Naive thymus-derived CD8-positive, alpha-beta T cell (primary cell): ENCODE measurements at places on chromosomes 5 and 9.

GRCh38 chr9:89388084-89388867 is 70.0 kb downstream of the SECISBP2 start:
- no peak for DNase-seq

DNA sequence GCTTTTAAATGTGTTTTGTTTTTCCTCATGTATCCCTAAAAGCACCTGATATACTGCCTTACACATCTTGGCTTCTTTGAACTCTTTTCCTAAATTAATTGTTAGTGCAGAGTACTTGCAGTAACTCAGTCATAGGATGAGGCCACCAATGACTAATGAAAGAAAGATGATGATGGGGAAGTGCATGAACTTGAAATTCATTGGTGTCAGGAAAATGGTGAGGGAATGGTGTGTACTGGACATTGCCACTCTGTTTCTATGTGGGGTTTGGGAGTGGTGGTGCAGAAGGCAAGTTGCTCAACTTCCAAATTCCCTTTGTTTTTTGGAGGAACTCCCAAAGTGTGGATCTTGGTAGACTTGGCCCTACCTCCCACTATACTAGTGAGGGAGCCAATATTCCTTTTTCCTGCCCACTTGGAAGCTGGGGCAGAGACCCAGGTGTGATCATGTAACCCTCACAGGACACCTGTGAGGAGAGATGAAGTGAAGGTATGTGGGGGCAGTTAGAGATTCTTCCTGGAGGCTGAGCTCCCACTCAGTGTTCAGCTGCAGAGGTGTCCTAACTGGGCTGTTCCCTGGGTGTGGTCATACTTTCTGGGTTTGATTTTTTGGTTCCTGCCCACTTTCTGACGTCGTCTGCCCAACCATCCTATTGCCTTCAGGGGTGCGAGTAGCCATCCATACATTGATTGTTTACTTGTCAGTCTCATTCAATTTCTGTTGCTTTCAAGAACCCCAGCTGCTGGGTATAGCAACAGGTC is 298.5 kb downstream of the MAST4 start:
- no peak for DNase-seq

GRCh38 chr9:125926936-125927335 is 179.8 kb downstream of the PBX3 start:
- DNase-seq, result no peak

DNA sequence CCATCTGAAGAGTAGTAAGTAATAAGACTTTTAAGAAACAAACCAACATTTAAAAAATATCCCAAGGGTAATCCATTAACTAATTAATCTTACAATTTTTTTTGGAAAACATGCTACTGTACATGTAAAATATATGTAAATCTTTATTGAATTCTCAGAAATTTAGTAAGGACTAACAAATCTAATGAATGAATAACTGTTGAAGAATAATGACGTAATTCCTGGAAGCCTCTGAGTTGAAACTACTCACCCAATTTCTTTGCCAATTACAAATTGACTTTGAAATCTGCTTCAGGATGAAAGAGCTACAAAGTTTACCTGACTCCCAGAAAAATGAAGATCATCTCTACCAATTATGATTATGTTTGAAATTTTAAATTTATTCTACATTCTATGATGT is 21.1 kb downstream of the FBN2 start:
- DNase-seq, result no peak

DNA sequence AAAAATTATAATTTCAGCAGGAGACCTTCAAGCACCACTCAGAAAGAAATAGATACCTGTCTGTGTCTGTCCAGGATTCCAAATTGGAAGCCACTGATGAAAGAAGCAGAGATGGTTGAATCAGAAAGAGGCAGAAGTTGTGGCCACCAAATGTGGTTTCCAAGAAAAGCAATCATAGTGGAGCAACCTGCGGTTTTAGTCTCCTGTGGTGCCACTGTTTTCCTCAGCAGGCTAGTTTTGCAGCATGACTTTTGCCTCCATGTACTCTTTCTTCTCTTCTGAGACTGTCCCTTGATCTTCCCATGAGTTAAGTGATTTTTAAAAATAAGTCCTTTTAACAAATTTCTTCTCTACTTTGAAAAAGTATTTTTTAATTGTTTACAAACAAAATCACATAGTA is 535.8 kb downstream of the CYLC2 start:
- DNase-seq, result no peak

DNA sequence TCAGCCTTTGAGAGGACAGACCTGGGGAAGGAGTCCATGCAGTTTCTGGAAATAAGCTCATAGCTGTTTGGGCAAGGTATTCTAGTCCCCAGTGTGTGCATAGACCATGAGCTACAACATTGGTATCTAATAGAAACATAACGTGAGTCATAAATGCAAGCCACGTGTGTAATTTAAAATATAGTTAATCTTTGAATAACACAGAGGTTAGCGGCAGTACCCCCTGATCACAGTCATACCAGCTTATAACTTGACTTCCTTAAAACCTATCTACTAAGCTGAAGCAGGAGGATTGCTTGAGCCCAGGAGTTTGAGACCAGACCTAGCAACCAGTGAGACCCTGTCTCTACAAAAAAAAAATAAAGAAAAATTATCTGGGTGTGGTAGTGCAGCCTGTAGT is 46.4 kb upstream of the CPEB4 start:
- DNase-seq, result no peak

DNA sequence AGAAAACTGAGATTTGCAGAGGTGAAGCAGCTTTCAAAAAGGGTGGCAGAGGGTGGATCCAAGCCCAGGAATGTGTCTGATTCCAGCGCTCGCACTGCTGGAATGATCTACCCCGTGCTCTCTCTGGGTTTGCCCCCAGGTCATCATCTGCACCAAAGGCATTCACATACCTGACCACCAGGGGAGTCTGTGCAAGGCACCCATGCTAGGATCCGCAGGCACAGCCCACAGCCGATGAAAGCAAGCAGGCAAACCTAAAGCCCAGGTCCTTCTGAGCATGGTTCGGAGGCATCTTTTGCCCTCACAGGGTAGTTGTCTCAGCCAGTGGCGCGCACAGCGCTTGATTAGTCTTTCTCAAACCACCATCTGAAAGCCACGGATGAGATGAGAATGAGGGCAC is 56.6 kb downstream of the TEK start:
- no peak for DNase-seq

- DNase-seq, result no peak
Observed at GRCh38 chr5:180689775-180690174, 40.4 kb upstream of the FLT4 start.

- no peak for DNase-seq
Observed at GRCh38 chr5:89246252-89246651, 363.3 kb upstream of the MEF2C start.

DNA sequence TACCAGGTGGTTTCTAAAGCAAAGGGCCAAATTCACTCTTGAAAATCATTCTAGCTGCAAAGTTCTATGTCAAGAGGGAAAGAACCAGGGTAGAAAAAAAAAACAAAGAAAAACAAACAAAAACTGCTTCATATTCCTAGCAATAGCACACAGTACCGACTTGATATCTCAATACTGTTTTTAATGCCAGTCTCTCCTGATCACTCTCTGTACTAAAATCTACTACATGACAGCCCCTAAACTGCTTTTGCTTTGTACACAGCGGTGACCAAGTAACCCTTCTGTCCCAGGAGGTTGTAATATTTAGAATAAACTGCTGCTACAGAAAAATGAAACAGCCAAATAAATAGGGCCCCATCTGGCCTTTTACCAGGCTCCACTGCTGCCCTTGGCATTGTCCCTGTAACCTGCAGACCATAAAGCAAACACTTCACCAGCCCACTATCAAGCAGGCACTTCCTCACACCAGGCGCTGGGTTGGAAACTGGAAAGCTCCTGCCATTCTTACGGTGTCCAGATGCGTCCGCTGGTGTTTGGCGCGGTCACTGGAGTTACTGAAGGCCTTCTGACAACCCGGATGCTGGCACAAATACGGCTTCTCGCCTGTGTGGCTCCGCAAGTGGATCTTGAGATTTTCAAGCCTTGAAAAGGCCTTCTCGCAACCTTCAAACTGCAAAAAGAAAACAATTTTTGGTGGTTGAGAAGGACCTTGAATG is 363.2 kb downstream of the GLIS3 start:
- no peak for DNase-seq

DNA sequence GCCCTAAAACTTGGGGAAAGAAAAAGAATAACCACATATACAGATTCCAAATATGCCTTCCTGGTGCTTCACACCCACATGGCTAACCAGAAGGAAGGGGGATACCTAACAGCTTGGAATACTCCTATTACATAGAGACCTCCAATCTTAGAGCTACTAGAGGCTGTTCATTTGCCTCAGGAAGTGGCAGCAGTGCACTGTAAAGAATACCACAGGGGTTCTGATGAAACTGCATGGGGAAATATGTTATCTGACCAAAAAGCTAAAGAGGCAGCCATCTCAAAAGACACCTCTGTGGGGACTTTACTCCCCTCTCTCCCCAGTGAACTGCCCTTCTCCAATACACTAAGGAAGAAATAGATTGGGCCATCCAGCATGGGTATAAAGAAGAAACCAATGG is 66.4 kb downstream of the CDKN2A start:
- DNase-seq, result no peak

DNA sequence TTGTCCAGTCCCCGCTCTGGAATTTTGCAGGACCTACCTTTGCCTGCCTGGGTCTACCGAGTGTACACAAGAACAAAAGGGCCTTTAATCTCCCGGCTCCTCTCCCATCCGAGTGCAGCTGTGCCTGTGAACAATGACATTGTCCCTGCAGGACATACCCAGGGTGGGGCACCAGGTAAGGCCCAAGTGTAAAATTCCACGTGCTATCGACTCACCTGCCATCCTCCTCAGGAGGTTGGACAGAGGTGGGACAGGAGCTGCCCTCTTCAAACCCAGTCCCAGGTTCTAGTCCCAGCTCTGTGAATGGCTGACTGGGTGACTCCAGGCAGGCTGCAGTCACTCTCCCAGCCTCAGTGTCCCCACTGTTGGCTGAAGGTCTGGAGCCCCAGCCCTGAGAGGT is 159.6 kb upstream of the ALDH1B1 start:
- DNase-seq, result no peak

GRCh38 chr9:137176302-137177182 is 4.7 kb upstream of the TMEM210 start:
- DNase-seq, result no peak

DNA sequence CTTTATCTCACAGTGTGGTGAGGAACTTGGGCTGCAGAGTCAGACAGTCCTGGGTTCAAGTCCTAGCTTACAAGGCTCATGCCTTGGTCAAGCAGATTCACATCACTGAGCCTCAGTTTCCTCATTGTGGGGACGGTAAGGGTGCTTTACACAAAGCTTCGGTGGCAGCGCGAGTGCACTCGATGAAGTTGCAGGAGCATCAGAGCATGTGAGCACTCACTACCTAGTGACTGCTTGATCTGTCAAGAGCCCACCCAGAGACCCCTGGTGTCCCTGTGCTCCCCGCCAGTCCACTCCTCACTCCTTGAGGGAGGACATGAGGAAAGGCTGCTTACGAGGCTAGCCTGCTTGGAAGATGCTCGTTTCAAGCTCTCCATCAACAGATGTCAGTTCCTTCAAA is 56.2 kb upstream of the GARNL3 start:
- DNase-seq, result no peak

DNA sequence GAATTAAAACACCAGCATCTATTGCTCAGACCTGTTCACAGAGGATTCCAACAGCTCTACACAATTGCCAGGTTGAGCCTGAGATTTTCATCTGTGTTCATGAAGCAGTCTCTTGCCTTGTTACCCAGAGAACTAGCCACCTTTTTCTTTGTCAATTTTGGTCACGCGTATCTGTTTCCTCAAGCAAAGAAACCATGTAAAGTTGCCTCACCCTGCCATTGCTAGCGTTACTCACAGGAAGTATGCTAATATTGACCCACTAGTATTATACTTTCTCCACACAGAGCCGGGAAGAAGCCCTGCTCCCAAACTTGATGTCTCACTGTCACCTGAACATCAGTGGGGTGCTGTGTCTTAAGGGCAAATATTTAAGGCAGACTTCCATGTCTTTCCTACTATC is 168.5 kb downstream of the PLPPR1 start:
- DNase-seq, result no peak

DNA sequence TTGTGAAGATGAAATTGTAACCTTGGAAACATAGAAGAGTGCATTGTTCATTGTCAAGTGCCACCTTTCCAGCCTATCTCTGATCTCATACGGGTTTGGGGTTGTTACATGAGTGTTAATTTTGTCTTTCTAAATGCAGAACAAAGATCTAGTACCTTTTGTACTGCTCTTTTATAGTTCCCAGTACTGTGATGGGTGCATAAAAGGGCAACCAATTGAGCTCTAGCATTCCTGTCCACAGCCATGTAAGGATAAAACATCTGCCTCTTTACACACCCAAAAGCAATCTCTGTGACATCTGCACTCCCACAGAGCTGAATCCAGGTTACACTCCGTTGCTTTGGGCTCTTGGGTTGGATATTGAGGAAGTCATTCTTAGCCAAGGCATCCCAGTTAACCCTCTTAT is 255.2 kb downstream of the SGCD start:
- no peak for DNase-seq

GRCh38 chr5:37211661-37212060 is 37.5 kb downstream of the CPLANE1 start:
- no peak for DNase-seq

- peak; percentile 12 for DNase-seq
Observed at GRCh38 chr9:112175796-112176315, 759 bp upstream of the SUSD1 start.

DNA sequence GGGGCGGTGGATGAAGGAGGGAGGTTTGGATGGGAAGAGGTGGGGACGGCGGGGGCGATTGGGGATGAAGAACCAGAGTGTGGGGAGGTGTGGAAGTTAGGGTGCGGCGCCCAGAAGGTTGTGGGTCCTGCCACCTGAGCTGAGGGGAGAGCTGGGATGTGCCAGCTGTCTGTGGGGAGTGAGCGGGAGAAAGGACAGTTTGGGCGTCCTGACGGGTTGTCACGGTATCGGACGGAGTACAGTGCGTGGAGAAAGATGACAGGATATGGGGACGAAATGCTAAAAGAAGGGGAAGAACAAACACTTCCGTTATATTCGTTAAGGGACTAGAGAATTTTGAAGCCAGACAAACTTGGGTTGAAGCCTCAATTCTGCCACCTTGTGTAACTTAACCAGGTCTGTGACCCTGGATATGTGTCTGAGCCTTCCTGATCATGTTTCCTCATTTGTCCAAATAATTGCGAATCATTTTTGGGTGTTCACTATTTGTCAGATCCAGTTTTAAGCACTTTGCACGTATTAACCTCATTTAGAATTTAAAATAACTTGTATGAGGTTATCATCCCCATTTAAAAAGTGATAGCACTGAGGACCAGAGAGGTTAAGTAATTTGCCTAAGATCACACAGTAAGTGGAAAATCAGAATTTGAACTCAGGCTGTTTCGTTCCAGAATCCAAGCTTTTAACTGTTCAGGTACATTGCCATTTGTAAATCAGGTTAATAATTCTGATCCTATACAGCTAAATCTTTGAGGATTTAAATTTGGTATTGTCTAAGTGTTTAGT is 689 bp downstream of the CNTRL start:
- no peak for DNase-seq

GRCh38 chr9:133949486-133950061 is 42.5 kb downstream of the VAV2 start:
- no peak for DNase-seq
